ENCODE measurements at places on chromosomes 6 and 20.
A peak's percentile ranks its signal among the peaks of the same experiment; 100 is the strongest.

GRCh38 chr6:146190581-146190980, 161.7 kb downstream of the GRM1 start:
- DNase-seq: no peak

GRCh38 chr6:113120582-113121285, 736.4 kb upstream of the MARCKS start:
- DNase-seq: no peak

- DNase-seq: no peak
These were observed 420.9 kb upstream of the PLCB4 start for GRCh38 chr20:8647961-8648441.

DNA sequence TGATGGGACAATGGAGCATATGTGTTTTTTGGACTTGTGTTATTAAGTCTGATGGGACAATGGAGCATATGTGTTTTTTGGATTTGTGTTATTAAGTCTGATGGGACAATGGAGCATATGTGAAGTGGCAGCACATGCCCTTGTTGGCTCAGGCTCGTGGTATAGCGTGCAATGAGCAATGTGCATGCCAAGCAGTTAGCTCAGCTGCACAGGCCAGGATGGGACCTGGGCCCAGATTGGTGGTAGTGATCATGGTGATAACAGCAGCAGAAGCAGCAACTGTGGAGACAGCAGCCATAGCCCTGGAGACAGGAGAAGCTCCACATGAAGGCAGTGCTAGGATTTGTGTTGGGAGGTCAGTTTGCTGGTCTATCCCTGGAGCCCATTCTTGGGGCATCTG, 61.1 kb downstream of the IL20RA start:
- DNase-seq: no peak

GRCh38 chr6:157034436-157035230, 257.5 kb downstream of the ARID1B start:
- peak; percentile 32 for DNase-seq

GRCh38 chr6:149079911-149080491, 237.5 kb upstream of the TAB2 start:
- DNase-seq: no peak

GRCh38 chr6:71349395-71349794, 60.8 kb downstream of the OGFRL1 start:
- DNase-seq: peak; percentile 5

- DNase-seq: no peak
These were observed 819.0 kb upstream of the EYS start for GRCh38 chr6:66526061-66526460.

DNA sequence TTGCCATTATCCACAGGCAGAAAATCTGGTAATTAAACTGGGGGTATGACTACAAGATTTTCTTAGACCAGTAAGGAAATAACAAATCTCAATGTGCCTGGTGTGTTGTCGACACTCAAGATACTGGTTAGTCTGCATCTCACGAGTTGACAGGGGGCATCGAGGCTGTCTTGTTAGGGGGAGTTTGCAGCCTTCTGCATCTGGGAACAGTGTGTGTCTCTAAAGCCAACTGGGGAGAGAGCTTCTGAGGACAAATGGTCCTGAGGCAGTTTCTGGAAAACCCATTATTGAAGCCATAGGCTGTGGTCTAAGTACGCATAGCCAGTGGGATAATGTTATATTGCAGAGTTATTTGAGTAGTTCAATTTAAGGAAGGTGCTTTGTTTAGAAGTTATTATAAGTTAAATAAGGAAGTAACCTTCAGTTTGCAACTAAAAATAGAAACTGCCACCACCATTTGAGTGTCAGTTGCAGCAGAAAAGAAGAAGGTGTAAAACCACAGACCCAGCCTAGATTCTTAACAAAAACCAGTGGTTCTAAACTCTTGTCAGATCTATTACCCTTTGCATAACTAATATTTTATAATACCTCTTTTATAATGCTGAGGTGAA, 15.4 kb upstream of the MAPK13 start:
- DNase-seq: no peak

DNA sequence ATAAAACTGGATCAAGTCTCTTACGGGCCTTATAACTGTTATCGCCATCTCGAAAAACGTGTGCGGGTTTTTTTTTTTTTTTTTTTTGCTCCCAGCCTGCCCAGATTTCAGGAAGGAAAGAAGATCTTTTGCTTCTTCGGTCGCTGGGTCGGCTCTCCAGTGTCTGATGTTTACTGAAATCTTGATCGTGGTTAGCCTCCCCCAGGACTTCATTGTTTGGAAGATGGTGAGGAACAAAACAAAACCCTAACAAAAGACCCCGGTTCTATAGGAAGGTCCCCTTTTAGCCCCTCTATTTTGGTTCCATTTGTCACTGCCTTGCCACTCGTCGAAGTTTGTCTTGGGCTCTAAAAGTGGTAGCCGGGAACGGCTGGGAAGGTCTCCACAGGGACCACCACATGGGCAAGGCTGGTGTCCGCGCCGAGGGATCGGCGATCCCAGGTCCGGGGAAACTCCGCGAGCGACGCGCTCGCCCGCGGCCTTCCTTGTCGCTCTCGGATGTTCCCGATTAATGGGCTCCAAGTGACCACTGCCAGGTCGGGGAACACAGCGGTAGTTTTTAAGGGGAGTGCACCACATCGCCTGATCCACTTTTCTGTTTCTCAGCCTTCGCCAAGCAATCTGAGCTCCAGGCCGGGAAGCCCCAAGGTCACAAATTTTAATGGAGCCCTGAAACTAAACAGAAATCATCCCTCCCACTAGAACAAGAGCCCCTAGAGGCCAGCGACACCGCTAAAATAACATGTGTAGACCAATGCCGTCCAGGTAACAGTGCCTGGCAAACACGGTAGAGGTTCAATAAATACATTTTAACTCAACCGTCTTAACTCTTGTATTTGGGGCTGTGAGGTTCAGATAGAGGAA, 27.0 kb downstream of the TRIM27 start:
- DNase-seq: peak; percentile 47

DNA sequence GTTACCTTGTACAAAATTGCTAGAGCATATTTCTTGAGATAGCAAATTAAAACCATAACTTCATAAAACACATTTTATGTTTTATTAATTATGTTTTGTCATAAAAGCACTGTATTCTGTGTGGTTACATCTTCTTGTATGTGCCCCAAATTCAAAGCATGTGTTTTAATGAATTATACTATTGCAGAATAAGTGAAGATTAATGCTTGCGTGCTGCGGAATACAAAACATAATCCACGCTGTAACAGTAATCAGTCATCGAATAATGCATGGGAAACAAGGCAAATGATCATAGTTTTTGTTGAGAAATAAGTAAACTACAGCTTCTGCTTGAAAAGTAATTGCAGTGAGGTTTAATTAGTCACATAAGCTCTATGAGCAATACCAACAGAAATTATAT, 459.2 kb upstream of the SOX4 start:
- no peak for DNase-seq

DNA sequence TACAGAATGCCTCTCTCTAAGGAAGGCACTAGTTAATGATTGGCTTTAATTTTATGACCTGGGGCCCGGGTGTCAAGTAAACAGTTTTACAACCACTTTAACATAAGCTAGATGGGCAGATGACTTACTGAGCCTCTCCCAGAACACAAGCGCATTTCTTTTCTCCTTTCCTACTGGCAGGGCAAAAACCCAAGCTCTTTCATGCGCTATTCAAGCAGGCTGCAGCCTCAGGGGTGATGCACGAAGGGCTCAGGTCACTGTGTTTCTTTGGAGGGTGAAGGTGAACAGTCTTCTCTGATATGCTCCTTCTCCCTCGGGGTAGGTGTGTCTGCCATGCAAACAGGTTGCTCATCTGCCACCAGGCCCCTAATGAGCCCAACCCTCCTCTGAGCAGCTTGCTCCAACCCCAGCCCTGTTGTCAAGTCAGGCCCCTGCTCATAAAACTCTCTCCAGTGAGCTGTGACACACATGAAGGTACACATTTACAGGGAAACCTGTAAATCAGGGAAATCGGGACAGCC, 73.5 kb upstream of the CDH4 start:
- DNase-seq: no peak

GRCh38 chr20:2162125-2162822, 60.6 kb downstream of the STK35 start:
- no peak for DNase-seq

GRCh38 chr6:24979176-24979575, 43.4 kb upstream of the RIPOR2 start:
- DNase-seq: no peak
